Neural crest cell (in vitro differentiated cells): ENCODE measurements at places on chromosomes 6 and 20. TPM values are rescaled to one million over a fixed set of nuclear protein-coding genes. Genes with fewer than 3 reads are reported as not detected.

The SERAC1 gene
- total RNA-seq = 11.3 and 12.2 TPM in 2 replicates

The STX16 gene
- total RNA-seq = 57.3 and 58.7 TPM in 2 replicates

The IRF4 gene
- total RNA-seq = 0.30 TPM in 1 of 2 replicates, not detected in the other

DNA sequence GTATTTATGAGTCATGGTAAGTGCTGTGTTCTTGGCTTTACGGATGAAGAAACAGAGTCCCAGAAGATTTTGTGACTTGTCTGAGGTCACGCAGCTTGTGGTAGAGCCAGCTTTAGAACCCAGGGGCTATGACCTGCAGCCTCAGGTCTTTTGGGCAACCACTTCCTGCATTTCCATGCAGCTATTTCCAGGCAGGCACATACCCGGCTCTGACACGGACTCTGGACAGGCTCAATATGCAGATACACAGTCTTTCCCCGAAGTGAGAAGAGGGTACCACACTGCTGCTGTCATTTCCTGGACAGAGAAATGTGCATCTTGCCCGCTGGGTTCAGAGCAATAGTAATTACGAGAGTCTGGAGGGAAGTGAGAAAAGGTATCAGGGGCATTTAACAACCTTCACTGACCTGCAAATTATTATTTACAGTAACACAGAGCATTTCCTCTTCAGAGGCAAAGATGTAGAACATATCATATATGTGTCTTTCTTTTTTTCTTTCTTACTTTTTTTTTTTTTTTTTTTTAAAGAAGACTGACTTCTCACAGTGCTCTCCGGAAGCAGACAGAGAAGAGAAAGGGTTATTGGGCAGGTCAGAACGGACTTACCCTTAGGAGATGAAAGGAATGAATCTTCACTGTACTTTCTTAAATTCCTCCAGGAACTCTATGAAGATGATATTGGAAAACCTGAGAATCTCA, 185.1 kb downstream of the CLIC5 start:
- no peak for DNase-seq

GRCh38 chr6:87277123-87277522, 45.3 kb upstream of the SMIM8 start:
- DNase-seq = no peak

The ACSS2 gene
- 84.9 and 90.9 TPM in 2 replicates for total RNA-seq

The NEDD9 gene
- 14.1 and 15.7 TPM in 2 replicates for total RNA-seq

The AGER gene
- 25.7 and 26.0 TPM in 2 replicates for total RNA-seq
